CD4-positive, CD25-positive, alpha-beta regulatory T cell (primary cell): ENCODE measurements at places on chromosomes 11 and 22.
A peak's percentile ranks its signal among the peaks of the same experiment; 100 is the strongest.

DNA sequence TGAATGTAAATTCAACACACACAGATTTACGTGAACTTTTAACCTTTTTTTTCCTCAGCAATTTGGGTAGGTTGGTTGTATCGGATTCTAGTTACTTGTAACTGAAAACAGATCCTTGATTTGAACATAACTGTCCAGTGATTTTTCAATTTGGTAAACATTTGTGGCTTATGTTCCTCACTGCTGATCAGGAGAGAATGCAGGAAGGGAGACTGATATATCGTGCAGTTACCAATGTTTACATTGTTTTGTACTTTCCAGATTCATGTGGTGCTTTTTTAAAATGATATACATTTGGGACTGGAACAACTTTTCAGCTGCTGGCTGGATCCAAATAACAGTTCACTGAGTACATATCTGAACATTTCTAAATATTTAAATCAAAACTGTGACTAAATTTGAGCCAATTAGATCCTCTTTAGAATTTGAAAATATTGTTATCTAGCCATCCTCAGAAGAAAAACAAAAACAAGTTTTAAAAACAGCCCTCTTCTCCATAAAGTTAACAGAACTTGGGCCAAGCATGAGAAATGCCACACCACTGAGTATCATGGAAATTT, 84.3 kb upstream of the MTMR2 start:
- no peak for DNase-seq

DNA sequence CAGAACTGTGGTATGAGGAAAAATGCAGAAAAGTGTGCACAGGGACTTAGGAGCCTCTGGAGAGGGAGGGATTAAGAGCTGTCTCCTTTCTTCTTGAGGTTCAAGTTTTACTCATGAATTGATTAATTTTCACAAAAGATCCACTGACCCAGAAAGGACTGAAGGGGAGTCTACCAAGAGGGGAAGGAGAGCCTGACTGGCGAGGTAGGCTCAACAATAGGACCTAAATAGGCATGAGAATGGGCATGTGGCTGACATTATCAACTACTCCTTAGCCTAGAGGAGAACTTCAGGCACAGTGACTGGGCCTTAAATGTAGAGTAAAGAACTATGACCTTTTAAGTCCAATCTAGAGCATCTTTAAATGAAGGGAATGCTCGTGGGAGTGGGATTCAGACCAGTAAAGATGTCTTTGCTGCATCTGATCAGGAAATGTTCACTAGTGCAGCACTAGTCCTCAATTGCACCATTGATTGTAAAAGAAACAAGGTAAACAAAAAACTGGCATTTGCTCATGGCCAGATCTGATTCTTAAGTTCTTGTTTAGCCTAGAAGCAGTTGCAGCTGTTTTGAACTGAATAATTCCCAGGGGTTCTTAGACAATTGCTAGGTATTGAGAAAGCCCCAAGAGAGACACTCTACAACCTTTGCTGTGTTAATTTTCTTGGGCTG, 135.6 kb downstream of the RAB38 start:
- DNase-seq: no peak

GRCh38 chr11:20163783-20164481, 3.7 kb upstream of the DBX1 start:
- DNase-seq: no peak

GRCh38 chr11:94774345-94774744, 6.2 kb downstream of the AMOTL1 start:
- no peak for DNase-seq

DNA sequence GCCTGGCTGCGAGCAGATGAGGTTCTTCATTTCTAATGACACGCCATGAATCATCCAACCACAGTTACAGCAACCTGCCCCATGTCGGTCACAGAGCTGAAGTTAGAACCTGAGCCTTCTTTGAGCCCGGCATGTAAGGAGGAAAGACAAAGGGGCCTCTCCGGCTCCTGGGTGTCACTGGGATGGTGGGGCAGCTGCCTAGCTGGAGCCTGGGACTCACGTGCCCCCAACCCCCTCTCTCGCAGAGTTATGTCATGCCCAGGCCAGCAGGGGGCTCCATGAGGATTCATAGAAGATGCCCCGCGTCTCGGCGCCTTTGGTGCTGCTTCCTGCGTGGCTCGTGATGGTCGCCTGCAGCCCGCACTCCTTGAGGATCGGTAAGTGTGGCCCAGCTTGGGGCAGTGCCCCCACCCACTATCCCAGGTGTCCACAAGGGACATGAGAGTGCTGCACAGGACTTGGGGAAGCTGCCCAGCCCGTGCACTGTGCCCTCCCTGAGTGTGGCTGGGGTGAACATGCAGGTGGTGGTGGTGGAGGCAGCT, 148.5 kb downstream of the GRIK4 start:
- peak; percentile 32 for DNase-seq

DNA sequence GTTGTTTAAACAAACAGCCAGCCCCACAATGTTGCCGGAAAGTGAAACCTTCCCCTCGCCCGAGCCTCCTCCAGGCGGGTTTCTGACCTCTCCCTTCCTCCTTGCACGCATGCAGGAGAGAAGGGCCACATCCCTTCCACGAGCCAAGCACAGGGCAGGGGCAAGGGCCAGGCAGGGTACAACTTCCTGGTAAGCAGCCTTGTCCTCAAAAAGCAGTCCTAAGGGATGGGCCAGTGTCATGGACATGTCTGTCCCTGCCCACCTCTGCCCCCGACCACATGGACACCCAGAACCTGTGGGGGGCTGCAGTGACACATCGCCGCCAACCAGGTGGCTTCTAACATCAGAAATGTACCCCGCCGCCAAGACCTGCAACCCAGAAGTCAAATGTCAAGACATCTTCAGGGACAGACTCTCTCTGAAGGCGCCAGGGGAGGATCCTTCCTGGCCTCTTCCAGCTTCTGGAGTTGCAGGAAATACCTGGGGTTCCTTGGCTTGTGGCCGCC, 145.3 kb downstream of the CRYBB2 start:
- DNase-seq: no peak

GRCh38 chr11:2816941-2817421, 68.6 kb downstream of the CDKN1C start:
- no peak for DNase-seq

DNA sequence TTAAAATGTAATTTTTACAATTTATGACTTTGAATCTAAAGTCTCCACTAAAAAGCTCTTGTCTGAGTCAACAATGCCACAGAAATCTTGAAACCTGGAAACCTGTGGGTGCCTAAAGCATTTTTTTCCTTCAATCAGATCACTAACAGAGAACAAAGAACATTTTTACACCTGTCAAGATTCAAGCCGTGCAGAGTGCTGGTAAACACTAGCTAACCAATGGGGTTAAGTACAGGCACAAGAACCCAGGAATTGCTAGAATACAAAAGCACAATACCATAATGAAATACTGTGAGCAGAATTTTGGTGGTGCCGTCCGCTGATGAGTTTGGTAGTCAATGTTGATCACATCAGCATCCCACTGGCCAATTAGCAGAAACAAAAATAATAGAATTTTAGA, 380.3 kb upstream of the PITPNB start:
- DNase-seq: no peak

DNA sequence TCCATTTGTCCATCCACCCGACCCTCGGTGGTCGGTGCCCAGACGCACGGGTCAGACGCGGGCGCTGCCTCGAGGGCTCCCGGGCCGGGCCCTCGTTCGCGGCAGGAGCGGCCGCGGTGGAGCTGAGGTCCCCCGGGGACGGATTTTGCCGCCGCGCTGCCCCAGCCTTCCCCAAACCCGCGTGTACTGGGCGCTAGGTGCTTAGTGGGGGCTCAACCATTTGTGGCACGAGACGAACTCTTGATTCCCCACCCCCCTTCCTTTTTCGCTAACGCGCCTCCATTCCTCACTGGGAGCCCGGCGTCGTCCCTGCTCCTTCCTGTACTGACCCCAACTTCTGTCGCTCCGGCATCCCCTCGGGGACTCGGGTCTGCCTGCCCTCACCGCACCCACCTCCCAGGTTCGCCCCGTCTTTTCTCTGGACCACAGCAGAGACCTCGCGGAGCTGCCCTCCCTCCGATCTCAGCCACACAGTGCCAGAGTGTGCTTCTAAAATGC, 789 bp upstream of the CBX7 start:
- DNase-seq: no peak

- no peak for DNase-seq
These were observed 13.5 kb downstream of the PCSK7 start for GRCh38 chr11:117218133-117218915.

- DNase-seq: peak; percentile 60
These were observed 375 bp downstream of the SLC25A1 start for GRCh38 chr22:19178065-19178656.

DNA sequence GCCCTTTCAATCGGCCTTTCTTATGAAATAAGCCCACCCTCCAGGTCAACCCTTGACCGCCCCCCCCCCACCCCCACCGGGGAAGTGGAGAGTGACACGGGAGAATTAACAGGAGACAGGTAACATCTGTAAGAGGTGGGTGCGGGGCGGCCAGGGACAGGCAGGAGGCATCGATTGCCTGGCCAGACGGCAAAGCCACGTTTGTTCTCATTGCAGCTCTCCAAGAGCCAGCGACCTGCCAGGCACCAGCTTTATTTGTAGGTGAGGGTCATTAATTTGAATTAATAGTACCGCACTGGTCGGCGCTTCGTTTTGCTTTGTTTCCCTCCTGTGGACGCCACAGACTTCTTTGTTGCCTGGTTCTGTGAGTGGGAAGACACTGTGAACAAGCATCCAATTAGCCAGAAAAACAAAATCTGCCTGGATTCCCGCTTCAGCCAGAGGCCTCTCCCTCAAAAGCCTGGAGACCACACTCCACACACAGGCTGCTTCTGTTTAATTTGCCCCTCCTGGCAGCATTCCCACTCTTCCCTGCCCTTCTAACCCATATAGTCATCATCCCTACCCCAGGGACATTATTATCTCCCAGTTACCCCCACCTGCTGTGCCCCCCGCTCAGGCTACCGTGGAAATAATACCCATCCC, 104.5 kb upstream of the OPCML start:
- no peak for DNase-seq

- no peak for DNase-seq
These were observed 65.5 kb upstream of the ARFGAP3 start for GRCh38 chr22:42922374-42923191.

GRCh38 chr11:22433094-22433455, 94.9 kb downstream of the SLC17A6 start:
- DNase-seq: no peak

- no peak for DNase-seq
These were observed 40.7 kb downstream of the CSTPP1 start for GRCh38 chr11:46977038-46977813.

DNA sequence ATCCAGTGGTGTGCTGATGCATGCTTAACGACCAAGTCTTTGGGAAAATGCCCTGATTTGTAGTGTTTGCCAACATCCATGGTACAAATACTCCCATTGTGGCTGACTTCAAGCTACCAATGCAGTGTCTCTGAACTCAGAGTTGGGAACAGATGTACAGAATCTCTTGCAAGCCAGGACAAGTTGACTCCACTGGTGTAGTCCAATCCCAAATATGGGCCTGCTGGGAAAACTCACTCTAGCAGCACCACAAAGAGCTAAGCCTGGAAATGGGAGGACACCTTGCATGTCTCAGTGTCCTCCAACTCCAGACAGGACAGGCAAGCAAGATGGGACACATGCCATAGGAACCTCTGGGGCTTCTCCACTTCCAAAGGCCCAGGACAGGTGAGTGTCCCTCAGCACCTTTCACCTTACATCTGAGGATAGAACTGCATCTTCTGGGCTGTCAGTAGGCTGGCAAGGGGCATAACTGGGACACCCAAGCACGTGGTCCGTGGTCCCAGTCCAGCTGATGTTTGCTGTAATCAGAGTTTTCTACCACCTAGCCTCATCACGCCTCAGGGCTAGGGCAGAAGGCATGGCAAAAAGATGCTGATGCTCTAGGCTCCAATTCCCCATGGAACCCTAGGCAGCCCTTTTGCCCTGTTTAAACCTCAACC, 6.5 kb downstream of the LMO1 start:
- no peak for DNase-seq

GRCh38 chr11:109362059-109362458, 59.9 kb upstream of the C11orf87 start:
- no peak for DNase-seq

- no peak for DNase-seq
These were observed 3.1 kb downstream of the DRD4 start for GRCh38 chr11:640021-640706.

DNA sequence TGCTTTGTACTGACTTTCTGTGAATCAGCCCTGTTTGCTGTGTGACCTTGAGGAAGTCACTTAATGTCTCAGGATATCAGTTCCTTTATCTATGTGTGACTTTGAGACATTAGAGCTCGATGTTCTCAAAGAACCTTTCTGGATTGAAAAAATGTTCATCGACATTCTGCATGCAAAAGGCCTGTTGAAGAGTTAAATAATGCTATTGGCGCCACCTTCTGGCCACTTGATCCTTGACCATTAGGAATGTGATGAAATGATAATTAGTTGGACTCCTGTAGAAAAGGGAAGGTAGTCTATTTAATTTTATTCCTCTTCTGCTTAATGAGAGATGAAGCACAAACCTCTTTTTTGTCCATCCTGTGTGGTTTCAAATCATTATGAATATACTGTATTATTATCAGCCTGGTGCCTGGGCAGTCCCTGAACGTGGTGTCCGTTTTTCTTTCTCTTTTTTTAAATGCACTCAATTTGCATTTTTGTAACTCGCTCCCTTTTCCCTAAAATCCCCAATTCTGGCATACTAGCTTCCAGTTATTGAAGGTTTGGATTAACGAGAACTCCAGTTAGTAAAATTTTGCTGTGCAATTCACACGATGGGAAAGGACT, 20.7 kb downstream of the ELF5 start:
- DNase-seq: peak; percentile 4

DNA sequence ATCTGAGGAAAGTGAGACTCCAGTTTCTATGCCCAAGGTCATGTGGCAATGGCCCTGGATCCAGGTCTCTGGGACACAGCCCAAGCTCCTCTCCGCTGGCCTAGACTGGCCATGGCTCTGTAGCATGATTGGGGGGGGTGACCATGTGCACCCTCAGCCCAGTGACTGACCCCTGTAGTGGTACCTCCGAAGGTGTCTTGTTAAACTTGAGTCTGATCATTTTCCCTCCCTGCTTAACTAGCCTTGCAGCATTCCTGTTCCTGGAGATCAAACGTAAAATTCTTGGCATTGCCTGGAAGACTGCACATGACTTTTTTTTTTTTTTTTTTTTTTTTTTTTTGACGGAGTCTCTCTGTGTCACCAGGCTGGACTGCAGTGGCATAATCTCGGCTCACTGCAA, 1116.0 kb downstream of the TBC1D22A start:
- DNase-seq: no peak

GRCh38 chr11:1153105-1153950, 4.4 kb upstream of the MUC5AC start:
- no peak for DNase-seq
